ENCODE measurements at places on chromosomes 4 and X.

DNA sequence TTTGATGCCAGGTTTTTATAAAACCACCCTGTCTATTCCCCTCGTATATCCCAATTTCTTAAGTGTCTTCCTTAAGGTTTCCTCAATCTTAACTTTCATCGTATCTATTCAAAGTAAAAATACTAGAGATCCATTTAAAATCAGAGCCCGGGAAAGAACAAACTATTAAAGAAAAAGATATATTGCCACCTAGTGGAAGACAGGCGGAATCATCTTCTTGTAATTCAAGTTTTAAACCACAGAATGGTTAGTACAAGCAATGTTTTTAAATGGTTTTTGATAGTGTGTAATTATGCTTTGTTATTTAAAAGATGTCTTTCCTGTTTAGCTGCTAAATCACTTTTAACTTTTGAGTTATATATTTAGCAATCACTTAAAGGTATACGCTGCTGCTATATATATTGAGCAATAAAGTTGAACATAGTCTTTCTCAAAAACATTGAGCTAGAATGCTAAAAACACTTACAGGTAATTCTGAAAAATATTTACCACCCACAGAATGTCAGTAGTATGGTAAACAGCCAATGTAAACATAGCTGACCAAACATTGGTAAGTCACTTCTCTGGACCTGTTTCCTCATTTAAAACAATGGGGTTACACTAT is 18.2 kb downstream of the PRDM8 start:
- no peak for DNase-seq

- DNase-seq: no peak
Observed at GRCh38 chr4:106149026-106149425, 167.0 kb downstream of the TBCK start.

- DNase-seq: no peak
Observed at GRCh38 chr4:159075531-159075932, 27.3 kb upstream of the RAPGEF2 start.

GRCh38 chrX:147958291-147958690 is 22.8 kb upstream of the FMR1NB start:
- DNase-seq: no peak

- DNase-seq: no peak
Observed at GRCh38 chr4:7157666-7158065, 34.7 kb upstream of the SORCS2 start.

DNA sequence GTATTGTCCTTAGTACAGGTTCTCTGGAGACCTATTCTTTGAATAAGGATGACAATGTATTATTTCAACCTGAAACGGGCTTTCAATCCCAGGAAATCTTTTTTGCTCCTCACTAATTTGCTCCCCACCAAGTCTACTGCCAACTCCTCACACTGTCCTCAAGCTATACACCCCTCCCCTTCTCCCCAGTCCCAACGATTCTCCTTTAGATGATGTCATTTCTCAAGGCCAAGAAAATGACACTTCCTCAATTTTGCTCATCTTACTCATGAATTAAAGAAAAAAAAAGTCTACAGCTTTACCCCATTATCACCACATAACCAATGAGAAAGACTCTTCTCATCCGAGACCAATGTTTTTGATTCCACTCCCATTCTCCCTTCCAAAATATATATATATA is 20.6 kb downstream of the AP1S2 start:
- DNase-seq: no peak

DNA sequence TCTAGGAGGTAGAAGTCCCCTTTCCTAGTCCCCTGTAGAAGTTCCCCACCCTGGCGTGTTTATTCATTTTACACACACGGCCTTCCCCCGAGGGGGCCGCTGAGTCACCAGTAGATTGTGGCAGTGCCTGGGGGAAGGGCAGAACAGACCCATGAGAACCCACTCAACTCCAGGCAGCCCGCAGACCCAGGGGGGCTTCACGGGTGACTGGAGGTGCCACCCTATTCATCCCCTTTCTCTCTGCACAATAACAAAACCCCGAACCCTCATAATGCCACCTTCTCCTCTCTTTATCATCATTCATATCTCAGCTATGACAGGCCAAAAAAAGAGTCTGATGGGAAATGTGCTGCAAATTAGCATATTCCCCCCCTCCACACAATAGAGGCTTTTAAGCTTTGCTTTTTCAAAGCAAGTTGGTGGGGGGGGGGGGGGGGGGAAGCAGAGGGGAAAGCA is 20.4 kb upstream of the GPM6B start:
- DNase-seq: no peak

GRCh38 chr4:33737726-33738125 is 2506.6 kb downstream of the ARAP2 start:
- DNase-seq: no peak

GRCh38 chr4:7355795-7356194 is 78.9 kb downstream of the PSAPL1 start:
- no peak for DNase-seq

DNA sequence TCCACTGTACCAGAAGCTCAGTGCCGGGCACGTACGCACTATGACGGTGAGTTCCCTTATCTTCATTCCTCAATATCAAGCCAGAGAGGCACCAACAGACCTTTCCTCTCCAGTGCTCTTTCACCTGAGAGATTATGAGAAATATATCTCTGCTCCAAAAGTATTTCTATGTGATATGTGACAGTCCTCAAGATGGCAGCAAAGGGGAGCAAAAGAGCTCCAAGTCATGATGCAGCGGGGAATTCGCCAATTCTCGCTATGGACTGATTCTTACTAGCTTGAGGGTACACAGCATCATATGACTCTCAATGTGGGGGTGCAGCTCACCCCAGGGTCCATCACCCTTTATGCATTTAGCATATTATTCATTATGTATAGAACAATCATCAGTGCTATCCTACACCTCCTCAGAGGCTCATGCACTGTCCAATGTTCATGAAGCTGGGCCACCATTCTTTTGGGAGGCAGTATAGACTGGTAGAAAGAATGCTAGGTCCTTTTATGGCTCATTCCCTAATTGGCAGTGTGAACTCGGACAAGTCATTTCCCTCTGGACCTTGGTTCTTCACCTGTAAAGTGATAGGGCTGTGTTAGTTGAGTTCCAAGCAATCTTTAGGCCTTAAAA is 12.8 kb upstream of the IQSEC2 start:
- DNase-seq: no peak

DNA sequence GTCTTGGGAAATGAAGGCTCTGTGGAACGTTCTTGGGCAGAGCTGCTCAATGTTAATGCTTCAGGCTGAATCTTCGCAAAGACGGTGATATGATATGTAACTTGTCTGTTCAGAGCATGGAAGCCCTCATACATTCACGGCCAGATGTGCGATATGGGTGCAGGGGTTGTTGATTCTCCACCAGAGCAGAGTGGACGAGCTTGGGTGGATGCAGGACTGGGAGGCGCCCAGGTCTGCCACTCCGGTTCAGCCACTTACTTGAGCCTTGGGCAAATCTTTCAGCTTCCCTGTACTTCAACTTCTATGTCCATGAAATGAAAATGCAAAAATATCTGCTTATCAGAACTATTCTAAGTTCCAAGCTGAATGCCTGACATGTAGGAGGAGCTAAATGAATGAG is 47.4 kb upstream of the MND1 start:
- DNase-seq: no peak

- DNase-seq: no peak
Observed at GRCh38 chr4:67531379-67531962, 13.8 kb downstream of the CENPC start.

DNA sequence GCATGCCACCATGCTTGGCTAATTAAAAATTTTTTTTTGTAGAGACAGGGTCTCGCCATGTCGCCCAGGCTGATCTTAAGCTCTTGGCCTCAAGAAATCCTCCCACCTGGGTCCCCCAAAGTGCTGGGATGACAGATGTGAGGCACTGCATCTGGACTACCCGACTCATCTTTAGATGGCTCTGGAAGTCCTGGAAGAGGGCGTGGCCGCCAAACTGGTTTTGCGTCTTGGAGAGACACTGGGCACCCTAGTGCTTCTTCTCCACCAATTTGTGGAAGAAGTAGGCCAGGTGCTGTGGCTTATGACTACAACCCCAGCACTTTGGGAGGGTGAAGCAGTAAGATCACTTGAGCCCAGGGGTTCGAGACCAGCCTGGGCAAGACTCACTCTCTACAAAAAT is 47.6 kb downstream of the HOPX start:
- DNase-seq: no peak

- no peak for DNase-seq
Observed at GRCh38 chr4:140497747-140498636, at the start of gene MGAT4D. TSS of gene MGAT4D (minus strand) at chr4:140498293. CDS start at chr4:140498222, 71 bp downstream.

- DNase-seq: no peak
Observed at GRCh38 chr4:83356899-83357661, 22.4 kb upstream of the HPSE start.

DNA sequence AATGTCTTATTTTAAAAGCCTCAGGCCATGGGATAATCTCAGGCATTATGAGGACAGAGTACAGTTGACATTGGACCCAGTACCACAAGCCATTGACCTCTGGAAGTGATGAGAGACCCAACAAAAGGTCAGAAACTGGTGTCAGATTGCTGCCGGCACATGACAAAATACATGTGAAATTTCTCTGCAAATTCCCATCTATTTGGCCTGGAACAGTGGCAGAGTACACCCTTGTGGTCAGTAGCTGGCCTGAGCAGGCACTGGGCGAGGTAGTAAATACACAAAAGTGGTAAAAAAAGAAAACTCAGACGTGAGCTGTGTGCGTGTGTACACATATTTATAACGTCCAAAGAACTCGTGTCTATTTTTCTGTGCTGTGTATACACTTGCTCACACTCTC is 155.5 kb downstream of the DHX15 start:
- no peak for DNase-seq

GRCh38 chrX:25003066-25003849 is 12.5 kb downstream of the ARX start:
- DNase-seq: no peak

DNA sequence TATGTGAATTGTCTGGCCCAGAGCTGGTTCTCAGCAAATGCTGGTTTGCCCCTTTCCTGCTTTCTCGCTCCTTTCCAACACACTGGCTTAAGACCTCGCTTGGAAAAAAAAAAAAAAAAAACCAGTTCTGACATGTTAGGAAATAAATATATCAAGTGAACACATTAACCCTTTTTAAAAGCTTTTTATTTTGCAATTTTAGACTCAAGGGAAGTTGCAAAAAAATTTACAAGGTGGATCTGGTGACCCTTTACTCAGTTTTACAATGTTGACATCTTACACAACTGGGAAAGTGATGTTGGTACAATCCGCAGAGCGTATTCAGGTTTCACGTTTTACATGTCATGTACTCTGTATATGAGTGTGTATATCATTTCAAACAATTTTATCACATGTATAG is 100.1 kb downstream of the RTL5 start:
- no peak for DNase-seq

GRCh38 chr4:21992330-21992729 is 43.8 kb upstream of the KCNIP4 start:
- no peak for DNase-seq

DNA sequence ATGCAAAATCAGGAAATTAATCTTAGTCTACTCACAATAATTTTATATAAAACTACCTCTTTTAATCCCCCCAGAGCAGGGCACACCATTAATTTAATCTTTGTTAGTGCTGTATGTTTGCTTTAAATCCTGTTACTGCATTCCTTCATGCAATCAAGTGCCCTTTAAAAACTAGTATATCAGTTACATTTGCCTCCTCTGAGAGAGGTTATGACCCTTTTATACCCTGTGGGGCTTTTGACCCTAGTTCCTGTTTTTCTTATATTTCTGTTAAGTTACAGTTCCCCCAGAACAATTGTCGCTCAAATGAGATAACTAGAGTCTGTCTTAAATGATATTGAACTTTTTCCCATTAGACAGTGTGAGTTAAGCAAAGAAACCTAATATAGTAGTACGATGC is 46.2 kb downstream of the GPC4 start:
- no peak for DNase-seq

- DNase-seq: no peak
Observed at GRCh38 chr4:67934628-67935027, 28.7 kb downstream of the TMPRSS11A start.

- DNase-seq: no peak
Observed at GRCh38 chrX:134247492-134247891, 10.5 kb downstream of the CCDC160 start.

DNA sequence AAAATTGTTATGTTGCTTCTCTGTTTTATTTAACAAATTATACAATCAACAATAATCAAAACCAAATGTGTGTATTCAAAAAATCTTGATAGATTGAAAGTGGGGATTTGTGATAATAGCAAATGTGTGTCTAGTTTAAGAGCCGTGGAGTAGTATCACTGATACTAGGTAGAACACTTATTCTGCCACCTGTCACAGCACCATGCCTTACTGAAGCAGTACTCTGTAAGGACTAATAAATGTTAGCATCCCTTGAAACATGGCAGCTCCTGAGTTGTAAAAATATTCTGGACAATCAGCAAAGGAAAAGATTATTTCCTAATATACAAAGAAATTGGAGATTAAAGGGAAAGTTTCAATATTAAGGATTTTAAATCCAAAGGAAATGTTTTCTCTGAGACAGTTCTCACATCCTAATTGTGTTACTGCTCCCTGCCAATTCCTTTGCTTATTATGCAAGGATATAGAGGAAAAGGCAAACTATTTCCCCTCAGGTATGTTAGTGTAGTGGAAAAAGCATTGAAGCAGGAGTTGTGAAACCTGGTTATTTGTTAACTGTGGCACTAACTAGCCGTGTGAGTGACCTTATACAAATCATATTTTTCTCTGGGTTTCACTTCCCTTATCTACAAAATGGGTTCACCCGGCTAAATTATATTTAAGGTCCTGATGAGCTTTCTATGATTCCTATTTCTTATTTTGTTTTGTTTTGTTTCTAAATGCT is 303.1 kb downstream of the ARHGAP24 start:
- no peak for DNase-seq

GRCh38 chr4:40719008-40719623 is 30.6 kb upstream of the NSUN7 start:
- DNase-seq: no peak

- DNase-seq: no peak
Observed at GRCh38 chrX:39619182-39620009, 478.4 kb downstream of the BCOR start.

DNA sequence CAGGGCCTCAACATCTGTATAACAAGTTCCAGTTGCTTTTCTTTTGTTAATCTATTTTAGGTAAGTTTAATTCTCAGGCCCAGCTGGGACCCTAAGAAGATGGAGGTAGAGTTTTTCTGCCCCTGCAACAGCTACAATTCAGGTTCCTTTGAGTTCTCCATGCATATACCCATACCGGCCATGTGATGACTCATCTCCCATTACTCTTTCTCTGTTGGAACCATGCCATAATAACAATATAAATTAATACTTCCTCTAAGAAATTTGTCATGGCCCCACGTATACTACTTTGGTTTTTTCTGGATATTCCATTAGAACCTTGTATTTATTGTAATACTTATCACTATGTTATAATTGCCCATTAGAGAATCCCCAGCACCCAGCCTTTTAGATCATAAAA is 1.3 kb upstream of the INTU start:
- no peak for DNase-seq

GRCh38 chr4:8251110-8251883 is 18.3 kb upstream of the HTRA3 start:
- DNase-seq: no peak

- no peak for DNase-seq
Observed at GRCh38 chr4:164467493-164467892, 286.4 kb upstream of the SMIM31 start.
